ENCODE measurements at places on chromosomes 7 and 10.

- DNase-seq = no peak
These were observed 326.4 kb downstream of the PAXIP1 start for GRCh38 chr7:154676422-154677073.

- peak; percentile 57 for DNase-seq
These were observed 14.0 kb upstream of the INSIG1 start for GRCh38 chr7:155283565-155284194.

- DNase-seq = no peak
These were observed 40.1 kb downstream of the REEP3 start for GRCh38 chr10:63561341-63561740.

GRCh38 chr10:49288341-49289065 is 10.5 kb upstream of the C10orf71 start:
- DNase-seq = no peak

- peak; percentile 85 for DNase-seq
These were observed at the start of gene PRXL2A for GRCh38 chr10:80408242-80409101. TSS of gene PRXL2A (plus strand) at chr10:80408551. CDS start at chr10:80420468, 11,917 bp downstream.

DNA sequence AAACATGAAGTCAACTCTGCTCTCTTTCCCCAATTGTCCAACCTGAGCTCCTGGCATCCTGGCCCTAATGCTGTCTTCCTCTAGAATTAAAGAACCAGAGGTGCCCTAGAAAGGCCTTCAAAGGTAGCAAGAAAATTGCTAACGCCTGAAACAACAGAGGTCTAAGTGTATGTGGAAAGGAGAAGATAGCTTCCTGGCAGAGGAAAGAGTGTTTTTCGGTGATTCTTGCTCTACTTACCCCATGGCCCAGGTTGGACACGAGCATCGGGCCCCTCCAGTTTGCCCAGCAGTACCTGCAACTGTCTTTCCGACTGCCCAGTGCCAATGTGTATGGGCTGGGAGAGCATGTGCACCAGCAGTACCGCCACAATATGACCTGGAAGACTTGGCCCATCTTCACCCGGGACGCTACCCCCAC is 22.2 kb downstream of the MGAM2 start:
- DNase-seq = no peak
